ENCODE measurements at places on chromosomes 7 and 10.

DNA sequence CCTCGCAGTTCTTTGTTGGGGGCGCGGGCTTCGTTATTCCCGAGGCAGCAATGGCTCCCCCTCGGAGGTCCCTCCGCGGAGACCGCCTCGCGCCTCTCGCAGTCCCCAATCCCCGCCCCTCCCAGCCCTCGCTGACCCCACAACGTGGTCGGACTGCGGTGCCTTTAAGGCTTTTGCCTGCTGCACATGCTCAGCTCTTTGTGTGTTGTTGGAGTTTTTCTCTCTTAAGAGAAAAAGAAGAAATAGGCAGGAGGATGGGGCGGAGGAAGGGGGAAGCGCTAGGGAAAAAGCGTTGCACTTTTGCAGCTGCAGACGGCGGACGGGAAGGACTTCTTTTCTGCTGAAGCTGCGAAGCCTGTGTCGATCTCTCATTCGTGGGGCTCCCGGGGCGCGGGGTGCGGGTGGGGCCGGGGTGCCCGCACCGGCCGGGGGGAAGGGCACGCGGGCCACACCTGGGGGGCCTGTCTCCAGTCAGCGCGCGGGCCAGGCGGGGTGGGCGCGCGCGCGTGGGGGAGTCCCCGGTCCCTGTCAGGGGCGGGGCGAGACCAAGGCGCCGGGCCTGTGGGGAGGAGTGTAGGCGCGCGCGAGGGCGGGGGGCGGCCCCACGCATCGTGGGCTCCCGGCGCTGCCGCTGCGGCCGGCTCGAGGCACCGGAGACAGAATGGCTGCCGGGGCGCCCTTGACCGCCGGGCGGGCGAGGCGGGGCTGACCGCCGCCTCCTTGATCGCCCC is 445 bp upstream of the ATRNL1 start:
- DNase-seq: peak; percentile 61

- no peak for DNase-seq
Observed at GRCh38 chr10:6077071-6077675, 11.7 kb upstream of the RBM17 start.

- DNase-seq: no peak
Observed at GRCh38 chr10:124429576-124429975, 10.9 kb upstream of the OAT start.

DNA sequence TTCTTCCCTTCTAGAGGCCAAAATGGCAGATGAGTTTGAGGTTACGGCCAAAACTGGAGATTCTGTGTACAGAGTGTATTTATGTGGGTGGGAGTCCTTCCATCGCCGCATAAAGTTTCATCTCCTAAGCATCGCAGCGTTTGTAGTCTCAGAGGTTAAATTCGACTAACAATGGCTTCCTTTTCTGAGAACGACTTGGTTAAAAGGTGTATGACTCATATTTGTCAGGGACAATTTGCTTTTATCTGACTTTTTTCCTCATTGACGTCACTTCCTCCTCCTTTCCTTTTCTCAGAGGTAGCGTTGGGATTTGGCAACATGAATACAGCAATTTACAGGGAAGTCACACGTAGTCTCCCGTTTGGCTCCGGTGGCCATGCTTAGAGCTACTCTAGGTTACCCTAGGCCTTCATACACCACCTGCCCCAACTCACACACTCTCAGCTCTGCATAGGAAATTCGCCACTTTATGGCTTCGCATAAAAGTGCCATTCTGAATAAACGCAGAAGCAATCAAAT is 37.6 kb upstream of the TCF7L2 start:
- DNase-seq: no peak

GRCh38 chr7:83072576-83073517 is 89.8 kb downstream of the PCLO start:
- DNase-seq: no peak

DNA sequence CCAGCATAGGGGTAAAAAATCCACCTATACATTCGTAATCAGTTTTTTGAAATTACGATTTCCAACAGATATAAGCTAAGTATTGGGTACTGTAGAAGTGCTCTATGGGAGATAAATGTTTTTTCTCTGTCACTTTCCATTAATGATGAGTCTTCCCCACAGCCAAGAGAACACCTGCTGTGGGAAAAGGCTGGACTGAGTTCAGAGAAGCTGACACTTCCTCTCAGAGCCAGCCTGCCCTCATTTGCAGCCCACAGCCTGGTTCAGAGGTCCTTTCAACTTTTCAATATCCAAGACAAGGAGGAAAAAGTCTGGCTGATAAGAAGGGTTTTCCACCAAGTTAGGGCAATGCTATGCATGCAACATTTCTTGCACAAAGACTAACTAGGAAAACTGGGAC is 64.5 kb upstream of the DNAJB12 start:
- DNase-seq: peak; percentile 66

DNA sequence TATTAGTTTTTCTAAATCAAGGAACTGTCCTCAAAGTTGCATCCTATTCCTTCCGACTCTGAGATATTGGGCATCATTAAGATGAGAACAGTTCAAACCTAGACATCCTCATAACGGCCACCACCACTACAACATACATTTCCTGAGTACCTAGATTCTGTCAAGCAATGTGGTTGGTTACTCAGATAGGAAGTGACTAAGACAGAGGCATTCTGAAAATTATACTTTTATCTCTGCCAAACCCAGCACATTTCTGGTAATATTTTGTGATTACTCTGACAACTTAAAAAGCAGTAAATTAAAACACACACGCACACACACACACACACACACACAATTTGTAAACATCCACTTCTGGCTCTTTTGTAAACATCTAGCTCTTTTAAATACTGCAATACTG is 291.2 kb upstream of the MEOX2 start:
- no peak for DNase-seq

DNA sequence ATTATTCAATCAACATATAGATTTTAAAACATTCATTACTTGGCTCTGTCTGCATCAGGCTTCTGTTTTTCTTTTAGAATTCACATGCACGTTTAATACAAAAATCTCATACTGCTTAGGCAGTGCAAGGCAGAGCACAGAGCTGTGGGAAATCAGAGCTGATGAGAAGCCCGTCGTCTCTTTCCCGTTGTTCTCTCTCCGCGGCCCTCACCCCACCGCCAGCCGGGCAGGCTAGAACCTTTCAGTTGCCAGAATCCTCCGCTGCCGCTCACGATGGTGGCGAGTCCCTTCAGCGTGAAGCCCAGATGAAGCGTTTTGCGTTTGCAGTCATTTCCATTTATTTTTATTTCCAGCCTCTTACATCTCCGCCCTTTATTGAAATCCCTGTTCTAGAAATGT is 648.2 kb downstream of the SDK1 start:
- no peak for DNase-seq

DNA sequence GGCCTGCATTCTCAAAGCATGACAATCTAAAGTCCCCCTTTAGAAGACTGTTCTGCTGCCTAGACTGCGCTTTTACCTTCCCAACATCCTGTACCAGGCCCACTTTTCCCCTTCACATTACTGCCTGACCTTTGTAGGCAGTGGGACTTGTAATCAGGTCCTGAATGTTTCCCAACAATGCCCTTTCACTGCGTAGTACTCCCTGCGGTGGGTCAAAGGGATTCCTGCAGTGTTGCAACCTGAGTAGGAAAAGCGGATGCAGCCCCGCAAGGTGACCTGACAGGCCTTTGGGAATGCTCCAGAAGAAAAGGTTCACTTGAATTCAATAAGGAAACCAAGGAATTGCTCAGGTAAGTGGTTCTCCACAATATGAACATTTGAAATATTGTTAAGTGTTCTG is 4.9 kb upstream of the TCAF1 start:
- DNase-seq: no peak

DNA sequence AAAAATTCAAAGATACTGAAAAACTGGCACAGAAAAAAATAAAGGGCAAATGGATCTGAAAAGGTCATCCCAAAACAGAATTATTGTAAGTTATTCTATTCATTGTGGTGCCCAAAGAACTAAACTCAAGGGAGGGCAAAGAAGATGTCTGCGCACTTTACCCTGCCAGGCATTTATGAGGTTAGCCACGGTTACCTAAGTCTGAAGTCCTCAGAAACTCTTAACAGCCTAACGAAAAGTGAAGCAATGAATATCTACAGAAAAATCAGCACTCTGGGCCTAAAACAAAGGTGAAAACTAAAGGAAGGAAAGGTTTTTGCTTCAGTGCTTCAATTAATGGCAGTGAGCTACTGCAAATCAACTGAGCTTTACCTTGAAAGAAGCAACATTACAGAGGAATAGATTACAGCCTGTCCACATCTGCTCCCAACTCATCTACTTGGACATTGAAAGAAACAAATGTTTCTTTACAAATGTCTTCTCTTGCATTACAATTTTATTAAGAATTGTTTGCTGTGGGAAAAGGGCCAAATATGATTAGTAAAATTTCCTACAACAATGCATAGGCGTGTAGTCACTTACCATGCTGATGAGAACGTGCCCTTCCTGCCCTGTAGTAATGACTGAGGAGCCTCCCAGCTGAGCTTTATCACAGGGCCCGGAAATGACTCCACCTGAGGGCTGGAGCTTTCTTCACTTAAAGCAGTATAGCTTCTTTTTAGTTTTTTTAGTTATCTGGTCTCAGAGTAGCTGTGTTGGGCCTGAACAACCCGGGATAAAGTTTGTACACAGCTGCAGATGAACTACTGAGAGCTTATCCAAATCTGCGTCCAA is at the start of gene TUBAL3:
TSS of gene TUBAL3 (minus strand) at position 621 of the 834 bp plus-strand sequence. CDS start at position 585, 36 bp downstream.
- DNase-seq: no peak

GRCh38 chr7:5012985-5013384 is 32.7 kb upstream of the RBAK start:
- DNase-seq: no peak

- peak; percentile 45 for DNase-seq
Observed at GRCh38 chr10:124946945-124947344, 5.0 kb downstream of the ZRANB1 start.

- no peak for DNase-seq
Observed at GRCh38 chr10:62076891-62077290, 175.4 kb downstream of the ARID5B start.

DNA sequence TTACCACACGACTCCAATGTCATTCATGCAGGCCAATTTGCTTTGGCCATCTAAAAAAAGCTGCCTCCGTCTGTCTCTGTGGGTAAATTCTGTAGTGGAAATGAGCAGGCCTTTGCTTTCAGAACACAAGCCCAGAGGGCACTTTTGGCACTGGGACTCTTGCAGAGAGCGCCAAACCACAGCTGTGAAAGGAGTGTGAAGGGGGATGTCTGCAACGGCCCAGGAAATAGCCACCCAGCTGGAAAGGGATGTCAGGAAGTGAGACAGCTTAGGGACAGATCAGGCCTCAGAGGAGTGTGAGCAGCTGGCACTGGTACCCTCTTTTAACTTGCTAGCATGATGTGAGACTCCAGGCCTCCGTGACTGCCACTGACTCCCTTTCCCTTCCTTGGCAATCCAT is 152.4 kb downstream of the DKK1 start:
- DNase-seq: peak; percentile 97

- DNase-seq: no peak
Observed at GRCh38 chr7:4641091-4641666, 40.9 kb upstream of the FOXK1 start.

DNA sequence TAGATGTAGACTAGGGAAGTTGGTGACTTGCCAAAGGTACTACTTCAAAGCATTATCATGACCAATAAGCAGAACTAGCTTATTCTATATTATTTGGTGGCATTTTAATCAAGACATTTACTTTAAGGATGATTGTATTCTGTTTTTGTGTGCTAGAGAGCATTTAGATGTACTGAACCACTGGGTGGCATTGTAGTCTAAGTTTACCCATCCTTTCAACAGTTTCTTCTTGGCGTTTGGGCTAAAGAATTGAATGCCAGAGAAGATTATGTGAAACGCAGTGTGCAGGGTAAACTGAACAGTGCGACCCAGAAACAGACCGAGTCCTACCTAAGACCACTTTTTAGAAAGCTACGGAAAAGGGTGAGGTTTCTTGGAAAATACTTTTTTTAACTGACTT is 26.8 kb downstream of the PRPF18 start:
- peak; percentile 48 for DNase-seq

DNA sequence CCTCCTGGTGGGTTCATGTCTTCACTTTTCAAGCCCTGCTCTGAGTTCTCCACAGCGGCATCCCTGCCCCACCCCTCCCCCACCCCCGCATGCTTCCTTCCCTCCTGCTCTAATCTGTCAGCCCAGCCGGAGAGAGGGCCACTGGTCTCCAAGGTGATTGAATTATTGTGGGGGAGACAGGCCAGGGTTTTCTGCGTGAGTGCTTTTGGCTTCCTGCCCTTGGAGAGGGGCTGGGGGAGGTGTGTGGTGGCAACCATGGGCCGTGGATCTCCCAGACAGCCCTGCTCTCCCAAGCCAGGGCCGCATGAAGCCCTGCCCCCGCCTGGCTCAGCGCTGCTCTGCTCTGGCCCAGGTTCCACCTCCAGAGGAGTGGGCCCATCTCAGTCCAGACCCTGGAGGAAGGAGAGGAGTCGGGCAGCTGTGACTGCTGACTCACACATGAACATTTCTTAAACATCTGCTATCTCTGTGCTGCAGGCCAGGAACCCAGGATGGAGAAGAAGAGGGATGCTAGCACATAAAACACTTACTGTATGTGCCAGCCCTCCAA is 109.9 kb downstream of the ZMIZ1 start:
- peak; percentile 62 for DNase-seq

DNA sequence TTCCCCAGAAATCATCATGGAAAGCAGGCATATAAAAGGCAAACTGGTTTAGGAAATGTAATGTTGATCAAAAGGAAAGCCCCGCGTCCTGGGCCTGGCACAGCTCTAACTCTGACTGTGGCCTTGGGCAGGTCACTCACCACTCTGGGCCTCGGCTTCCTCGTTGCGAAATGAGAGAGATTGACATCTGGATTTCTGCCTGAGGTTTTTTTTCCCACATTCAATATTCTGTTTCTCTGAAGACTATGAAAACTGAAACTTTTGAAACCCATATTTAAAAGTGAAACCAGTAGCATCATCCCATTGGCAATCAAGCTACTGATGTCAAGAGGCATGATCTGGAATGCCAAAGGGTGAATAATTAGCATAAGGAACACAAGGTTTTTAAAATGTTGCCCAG is 369.7 kb upstream of the NPVF start:
- no peak for DNase-seq

DNA sequence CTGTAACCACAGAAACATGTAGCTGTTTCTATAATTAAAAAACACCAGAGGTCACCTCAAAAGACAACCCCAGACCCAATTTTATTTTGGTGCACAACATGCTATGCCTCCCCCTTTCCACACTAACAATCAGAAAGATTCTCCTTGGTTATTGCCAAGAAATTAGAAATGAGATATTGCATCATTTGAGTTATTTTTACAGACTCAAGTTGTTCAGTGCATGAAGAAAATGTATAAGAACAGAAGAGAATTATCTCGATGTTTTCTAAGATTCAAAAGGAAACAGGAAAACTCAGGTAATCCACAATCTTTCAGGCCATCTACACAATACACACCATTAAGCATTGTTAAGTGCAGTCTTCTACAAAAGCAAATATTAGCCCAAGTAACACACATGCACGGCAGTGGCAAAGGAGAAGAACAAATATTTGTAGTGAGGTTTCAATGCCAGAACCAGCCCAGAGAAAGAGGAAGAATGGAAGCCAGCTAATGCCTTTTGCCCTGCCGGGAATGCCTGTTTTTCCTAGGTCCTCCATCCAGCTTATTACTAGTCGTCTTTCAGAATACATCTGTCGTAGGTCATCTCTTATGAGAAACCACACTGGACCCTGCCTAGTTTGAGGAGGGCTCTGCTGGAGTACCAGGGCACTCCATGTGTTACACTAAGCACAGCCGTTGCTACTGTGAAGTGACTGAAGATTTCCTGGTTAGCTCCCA is 67.6 kb upstream of the C1GALT1 start:
- no peak for DNase-seq

GRCh38 chr7:66845379-66846095 is 75.5 kb upstream of the TMEM248 start:
- DNase-seq: no peak

GRCh38 chr10:18133046-18133445 is 7.2 kb upstream of the CACNB2 start:
- no peak for DNase-seq

All from myocyte (in vitro differentiated cells).